ENCODE measurements at places on chromosomes 1 and 21. TPM values are rescaled to one million over a fixed set of nuclear protein-coding genes. Genes with fewer than 3 reads are reported as not detected.

Gene LAMC1
- 107 TPM for total RNA-seq

Gene PCSK9
- total RNA-seq: 3.1 TPM

Gene IRF6
- total RNA-seq: 0.15 TPM

Gene TNFSF18
- not detected for total RNA-seq

Gene REN
- not detected for total RNA-seq

Gene ADAM30
- total RNA-seq: not detected

Gene ZMYM4
- total RNA-seq: 12.7 TPM

Gene TNFRSF18
- total RNA-seq: 0.17 TPM

Gene HAO2
- not detected for total RNA-seq

Gene FCRLA
- total RNA-seq: not detected

Gene MARK1
- 0.32 TPM for total RNA-seq

Gene RPTN
- total RNA-seq: not detected

Gene NTNG1
- total RNA-seq: not detected

Gene PIK3R3
- total RNA-seq: 1.3 TPM

Gene DUSP12
- total RNA-seq: 44.0 TPM
